Right cardiac atrium (tissue), 5 donors: ENCODE measurements at places on chromosomes 6 and 20. TPM values are rescaled to one million over a fixed set of nuclear protein-coding genes. Genes with fewer than 3 reads are reported as not detected.
A peak's percentile ranks its signal among the peaks of the same experiment; 100 is the strongest.

DNA sequence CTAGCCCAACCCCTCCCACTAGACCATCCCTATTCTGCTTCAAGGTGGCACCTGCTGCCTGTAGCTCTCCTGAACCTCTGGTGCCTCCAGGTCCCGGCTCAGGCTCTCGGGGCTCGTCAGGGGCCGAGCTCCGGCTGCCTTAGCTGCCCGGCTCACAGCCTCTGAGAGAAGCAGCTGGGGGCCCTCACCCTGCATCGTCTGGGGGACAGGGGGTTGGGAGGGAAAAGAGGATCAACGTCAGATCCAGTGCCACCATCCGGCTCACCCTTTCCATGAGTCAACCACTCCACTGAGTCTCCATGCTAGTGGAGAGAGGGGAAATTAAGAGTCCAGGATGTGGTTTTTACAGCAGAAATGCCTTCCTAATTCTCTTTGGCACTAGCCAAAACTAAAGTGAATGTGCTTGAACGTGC is 13.0 kb downstream of the BAG6 start:
- no peak for DNase-seq

TINAG gene
- total RNA-seq, result 0.76 TPM

DNA sequence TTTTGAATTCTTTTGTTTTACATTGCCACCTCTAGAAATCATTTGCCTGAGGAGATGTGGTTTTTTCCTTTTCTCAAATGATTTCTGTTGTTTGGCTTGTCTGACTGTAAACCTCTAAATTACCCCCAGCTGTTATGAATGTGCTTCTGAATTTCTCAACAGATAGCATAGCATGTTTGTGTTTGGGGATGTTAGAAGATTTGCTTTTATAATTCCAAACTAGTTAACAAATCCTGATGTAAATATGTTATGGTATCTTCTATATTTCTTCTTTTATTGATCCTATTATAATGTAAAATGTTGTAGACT is 31.6 kb upstream of the EZR start:
- DNase-seq, result no peak

- no peak for DNase-seq
Observed at GRCh38 chr20:52291109-52291508, 99.5 kb upstream of the ZFP64 start.

- no peak for DNase-seq
Observed at GRCh38 chr6:8825726-8826125, 390.4 kb upstream of the SLC35B3 start.

DNA sequence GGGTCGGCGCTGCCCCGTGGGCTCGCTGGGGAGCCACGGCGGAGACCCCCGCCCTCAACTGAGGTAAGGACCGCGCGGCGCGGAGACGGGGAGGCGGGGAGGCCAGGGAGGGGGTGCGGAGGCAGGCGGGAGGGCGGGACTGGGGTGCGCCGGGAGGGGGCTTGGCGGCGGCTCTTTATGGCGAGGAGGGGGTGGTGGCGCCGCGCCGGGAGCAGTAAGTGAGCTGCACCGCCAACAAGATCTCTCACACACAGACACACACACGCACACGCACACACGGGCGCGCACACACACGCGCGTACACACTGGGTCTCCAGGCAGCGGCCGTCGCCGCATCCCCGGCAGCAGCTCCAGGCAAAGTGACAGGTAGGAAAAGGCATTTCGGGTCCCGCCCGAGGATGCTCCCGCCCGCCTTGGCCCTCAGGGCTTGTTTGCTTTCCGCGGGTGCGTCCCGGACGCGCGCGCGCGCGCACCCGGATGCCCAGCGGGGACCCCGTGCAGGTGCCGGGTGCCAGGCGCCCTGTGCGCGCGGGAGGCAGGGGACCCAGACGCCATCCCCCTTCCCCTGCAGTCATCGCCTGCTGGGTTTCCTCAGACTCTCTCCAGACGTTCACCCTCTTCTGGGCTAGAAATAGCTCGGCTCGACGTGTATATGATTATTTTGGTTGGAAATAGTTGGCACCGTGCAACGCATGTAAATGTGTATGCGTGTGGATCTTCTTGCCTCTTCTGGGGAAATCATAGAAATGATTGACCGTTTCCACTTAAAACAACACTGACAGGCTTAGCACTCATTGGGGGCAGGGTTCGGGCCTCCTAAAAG is at the start of gene PLCB4:
Gene PLCB4, plus strand, starts transcription at position 247 of the 823 bp plus-strand sequence. CDS start 238,728 bp downstream, outside the sequence.
- peak; percentile 46 for DNase-seq

DNA sequence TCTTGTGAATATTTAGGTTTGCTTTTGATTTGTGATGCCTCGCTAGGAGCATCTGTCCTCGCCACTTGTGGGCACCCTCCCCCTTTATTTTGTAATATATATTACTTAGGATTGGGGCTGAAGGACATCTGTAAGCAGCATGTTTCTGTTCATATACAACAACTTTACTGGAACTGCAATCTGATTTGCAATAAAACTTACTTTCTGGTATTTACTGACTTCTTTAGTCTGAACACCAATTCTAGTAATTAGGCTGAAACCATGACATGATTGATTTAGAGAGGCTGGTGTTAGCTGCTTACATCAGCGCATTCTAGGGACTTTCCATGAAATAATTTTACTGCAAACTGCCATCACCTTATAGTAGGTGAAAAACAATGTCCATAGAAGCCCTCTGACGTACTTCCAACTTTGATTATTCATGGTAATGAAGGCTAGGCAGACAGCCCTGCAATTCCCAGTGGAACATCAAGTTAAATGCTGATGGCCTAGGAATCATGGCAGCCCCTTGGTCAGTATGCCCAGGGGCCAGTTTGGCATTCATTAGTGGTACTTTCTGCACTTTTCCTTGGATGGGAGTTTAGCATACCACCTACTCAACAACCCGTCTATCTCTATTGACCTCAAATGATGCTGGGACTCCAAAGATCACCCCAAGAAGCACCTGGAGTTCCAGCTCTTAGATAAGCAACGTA is 132.9 kb upstream of the MCHR2 start:
- no peak for DNase-seq

RAB44 gene
- total RNA-seq, result 0.06 TPM

DNA sequence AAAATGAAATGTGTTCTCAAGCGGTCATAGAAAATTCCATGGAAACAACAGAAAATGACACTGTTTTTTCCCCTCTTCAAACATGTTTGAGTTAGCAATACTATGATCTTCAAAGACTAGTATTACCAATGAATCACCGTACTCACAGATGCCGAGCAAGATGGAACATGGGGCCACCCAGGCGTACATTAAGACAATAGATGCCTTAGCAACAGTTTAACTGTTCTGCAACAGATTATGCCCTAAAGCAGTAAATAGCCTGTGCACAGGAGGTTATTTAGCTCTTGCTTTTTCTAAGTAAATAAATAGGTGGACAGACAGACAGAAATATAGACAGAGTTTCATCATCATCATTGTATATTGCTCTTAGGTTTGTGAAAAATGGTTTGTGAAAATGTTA is 284.0 kb upstream of the DEFB112 start:
- DNase-seq, result no peak

DNA sequence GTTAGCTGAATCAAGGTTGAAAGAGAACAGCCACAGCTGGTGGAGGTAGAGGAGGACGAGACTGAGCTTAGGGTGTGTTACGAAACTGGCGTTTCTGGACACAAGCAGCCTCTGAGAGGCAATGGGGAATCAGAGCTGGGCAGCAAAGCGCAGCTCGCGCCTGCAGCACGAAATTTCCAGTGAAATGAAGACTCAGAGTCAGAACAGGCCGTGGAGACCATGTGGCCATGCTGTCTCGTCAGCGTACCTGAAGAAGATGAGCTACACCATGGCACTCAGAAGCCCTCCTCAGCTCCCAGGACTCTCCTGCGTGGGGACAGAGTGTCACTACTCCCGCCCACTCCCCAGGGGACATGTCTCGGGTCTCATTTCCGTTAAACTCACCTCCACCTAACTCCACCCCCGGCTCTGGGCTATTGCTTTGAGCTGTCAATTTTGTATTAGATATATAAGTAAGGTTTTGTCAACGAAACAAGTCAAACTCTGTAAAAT is 256.9 kb downstream of the ERMARD start:
- DNase-seq, result no peak

HFE gene
- total RNA-seq, result 7.4 TPM

GRCh38 chr6:138455746-138456400 is 43.4 kb downstream of the NHSL1 start:
- no peak for DNase-seq

GRCh38 chr6:24157886-24158285 is 31.9 kb downstream of the NRSN1 start:
- no peak for DNase-seq

- DNase-seq, result no peak
Observed at GRCh38 chr20:37947943-37948342, 45.0 kb downstream of the VSTM2L start.

ENTPD6 gene
- total RNA-seq, result 125 TPM

DNA sequence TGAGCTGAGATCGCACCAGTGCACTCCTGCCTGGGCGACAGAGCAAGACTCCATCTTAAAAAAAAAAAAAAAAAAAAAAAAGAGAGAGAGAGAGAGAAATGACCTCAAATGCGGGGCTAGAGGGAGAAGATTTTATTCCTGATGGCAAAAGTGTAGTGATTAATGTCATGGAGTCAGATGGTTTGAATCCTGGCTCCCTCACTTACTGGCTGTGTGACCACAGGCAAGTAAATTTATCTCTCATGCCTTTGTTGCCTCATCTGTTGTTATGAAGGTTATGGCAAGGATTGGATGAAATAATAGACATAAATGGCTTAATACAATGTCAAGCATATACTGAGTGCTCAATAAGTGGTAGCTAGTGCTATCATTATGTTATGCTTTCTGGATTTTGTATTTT is 29.3 kb downstream of the RIN2 start:
- no peak for DNase-seq

DNA sequence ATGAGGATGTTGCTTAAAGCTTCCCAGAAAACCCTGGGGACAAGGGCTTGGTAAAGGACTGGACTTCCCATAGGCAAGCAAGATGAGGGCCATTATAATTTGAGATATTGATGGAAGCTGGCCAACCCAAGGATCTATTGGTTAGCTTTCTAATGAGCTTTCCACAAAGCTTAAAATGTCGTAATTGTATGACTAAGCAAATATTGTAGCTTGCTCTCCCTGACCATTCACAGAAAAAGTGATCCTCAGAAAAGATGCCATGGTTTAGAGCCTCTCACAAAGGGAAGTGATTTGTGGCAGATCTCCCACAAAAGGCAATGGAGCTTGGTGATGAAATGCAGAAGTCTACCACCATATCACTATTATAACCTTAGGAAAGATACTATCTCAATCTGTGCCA is 13.6 kb downstream of the IL17F start:
- DNase-seq, result no peak

BEND6 gene
- 2.4 TPM for total RNA-seq

GRCh38 chr6:45480752-45481415 is 103.2 kb upstream of the SUPT3H start:
- DNase-seq, result no peak

DNA sequence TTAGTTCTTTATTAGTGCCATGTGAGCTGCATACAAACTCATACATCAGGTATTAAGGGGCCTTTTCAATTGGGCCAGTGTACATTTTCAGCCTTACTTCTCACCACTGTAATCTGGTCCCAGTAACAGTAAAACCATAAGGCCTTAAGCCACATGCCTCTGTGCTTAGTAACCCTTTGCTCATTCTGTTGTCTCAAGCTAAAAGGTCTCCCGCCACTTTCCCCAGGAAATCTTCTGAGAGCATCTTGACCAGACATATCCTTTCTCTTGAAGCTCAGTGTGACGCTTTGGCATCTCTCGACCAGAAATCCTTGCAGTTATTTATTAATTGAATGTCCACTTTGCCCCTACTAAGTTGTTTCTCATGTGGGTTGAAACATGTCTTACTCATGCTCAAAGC is 68.0 kb downstream of the CYP39A1 start:
- no peak for DNase-seq

DNA sequence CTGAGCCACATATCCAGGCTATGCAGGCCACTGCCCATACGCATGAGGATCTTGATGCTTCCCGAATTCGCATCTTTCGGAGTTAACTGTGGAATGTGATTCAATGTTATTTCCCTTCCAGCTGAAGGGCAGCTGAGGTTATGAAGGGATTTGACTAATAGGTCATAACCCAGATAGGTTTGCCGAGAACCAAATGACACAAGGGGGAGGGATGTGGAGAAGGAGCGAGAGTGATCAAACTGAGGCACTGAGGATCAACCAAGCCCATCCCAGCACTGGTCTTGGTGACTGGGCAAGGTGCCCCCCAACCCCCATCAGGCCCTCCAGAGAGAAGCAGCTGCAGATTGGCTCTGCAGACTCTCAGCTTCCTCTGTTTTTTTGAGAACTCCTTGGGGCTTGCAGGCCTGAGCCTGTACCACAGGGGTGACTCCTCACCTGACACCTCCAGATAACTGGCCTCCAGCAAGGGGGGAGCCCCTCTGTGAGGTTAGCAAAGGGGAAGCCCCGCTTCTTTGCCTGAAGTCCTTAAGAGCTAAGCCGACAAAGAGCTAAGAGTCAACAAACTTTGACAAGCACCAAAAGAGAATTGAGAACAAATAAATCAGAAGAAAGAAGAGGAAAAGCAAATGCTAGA is 185.9 kb downstream of the PDE7B start:
- DNase-seq, result no peak

- DNase-seq, result no peak
Observed at GRCh38 chr20:61082720-61083119, 169.3 kb upstream of the CDH4 start.
